Activated CD8-positive, alpha-beta memory T cell treated with anti-CD3 and anti-CD28 coated beads for 4 hours (primary cell): ENCODE measurements at places on chromosomes 7 and 10.

DNA sequence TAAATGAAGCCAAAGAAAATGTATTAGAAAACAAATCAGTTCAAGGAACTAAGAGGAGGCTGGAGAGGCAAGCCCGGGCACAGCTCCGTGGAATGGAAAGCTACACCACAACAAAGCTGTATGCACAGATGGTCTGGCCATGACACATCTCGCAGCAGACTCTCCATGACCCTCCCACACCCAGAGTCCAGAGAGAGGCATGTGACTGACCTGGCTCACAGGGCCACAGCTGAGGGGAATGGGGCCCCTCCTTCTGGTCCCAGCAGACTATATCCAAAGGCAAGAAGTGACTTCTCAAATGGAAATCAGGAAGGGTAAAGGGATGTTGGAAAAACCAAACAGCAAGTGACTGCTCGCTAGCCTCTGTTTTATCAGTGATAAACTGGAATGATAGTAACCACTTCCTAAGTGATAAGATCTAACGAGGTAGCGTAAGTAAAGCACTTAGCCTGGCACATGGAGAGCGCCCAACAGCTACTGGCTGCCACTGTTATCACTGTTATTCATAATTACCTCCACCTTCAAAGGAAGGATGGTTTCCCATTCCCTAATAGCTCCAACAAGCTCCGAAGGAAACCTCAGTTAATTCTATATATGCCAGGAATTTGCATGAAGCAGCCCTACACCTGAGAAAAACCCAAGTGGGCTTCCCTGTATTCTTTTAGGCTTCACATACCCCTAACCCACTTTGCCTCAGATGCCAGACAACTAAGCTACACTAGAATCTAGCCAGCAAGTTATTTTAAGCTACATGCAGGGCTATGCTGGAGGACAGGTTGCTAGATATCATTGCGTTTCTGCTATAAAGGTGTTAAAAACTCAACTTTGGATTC, 8.4 kb downstream of the OSBPL3 start:
- DNase-seq = no peak

DNA sequence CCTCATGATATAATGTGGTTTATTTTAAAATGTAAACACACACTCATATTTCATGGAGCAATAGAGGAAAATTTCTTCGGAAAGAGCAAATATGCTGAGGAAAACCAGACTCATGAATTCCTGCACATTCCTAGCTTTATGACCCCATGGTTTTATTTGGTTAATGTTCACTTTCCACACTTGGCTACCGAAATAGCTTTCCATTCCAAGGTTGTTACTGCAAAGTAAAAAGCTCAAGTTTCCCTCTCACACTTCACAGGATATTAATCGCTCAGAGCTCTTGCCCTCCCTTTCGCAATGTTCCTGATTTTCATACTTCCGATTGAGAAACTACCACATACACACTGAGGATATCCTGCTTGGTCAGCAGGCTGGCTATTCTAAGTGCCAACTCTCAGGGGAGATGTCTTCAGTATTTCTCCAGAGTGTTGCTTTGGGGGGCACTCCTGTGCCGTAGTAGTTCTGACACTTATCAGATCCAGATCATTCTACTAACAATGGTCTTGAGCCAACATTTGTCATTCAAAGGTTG, 77.5 kb upstream of the STEAP1B start:
- DNase-seq = no peak

DNA sequence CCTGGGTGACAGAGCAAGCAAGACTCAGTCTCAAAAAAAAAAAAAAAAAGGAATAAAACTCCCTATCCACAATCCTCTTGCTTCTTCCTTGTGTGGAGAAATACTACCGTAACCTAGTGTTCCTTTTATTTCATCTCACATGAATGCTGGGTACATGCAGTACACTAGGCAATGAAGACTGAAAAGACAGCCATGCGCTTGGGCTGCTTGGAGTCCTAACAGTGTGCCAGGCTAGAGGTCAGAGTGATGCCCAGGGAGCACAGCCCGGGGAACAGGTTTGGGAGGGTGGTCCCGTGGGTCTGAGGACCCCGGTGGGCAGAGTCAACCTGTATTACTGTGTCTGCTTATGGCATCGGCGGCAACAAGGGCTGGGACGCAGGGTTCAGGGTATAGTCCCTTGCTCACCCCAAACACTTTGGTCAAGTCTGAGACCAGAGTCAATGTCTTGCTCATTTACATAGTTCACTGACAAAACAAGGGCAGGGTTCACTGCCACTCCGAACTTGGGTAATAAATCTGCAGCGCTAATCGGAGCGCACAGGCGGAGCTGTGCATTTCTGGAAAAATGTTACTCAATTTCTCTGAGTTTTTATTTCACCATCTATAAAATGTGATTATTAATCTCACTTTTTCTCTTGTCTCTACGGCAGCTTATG, 118.0 kb downstream of the CLEC2L start:
- no peak for DNase-seq

DNA sequence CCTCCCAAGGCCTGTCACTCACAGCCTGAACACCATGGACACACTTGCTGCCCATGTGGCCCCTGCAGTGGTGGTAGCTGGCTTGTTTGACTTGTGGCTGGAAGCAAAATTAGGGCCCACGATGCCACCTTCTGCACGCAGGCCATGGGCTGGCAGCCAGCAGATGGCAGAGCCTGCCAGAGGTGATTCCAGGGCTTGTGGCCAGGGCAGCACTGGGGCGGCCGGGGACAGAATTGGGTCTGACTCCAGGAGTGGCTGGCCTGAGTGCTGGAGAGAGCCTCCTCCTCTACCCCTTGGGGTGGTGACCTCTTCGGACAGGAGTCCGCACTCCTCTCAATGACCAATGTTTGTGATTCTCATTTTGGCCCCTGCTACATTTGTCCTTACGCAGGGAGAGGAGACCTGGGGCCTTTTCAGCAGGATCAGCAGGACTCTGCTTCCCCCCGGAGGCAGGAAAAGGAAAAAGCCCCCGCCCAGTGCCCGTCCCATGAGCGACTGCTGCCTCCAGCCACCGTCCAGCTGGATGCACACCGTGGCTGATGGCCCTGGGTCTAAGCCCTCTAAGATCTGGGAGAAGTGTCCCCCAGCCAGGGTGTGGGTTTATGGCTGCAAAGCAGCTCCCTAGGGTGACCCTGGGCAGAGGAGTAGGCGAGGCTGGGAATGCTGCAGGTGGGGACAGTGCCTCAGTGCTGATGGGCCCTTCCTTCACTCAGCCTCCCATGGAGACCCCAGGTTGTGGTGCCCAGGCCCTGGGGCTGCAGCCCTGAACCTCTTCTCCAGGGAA, 26.5 kb downstream of the DNAJB12 start:
- DNase-seq = no peak

GRCh38 chr10:60170250-60170649, 219.4 kb downstream of the ANK3 start:
- no peak for DNase-seq

DNA sequence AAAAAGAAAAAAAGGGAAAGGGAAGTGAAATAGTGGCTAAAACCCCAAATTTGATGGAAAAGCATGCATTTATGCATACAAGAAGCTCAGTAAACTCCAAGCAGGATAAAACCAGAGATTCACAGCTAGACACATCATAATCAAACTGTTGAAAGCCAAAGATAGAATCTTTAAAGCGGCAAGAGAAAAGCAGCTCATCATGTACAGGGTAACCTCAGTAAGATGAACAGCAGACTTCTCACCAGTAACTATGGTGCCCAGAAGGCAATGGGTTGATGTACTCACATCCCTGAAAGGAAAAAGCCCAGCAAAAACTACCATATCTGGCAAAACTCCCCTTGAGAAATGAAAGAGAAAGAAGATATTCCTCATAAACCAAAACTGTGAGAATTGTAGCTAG, 60.4 kb downstream of the TPST1 start:
- DNase-seq = no peak

GRCh38 chr10:126734967-126735366, 64.5 kb upstream of the C10orf90 start:
- DNase-seq = no peak

DNA sequence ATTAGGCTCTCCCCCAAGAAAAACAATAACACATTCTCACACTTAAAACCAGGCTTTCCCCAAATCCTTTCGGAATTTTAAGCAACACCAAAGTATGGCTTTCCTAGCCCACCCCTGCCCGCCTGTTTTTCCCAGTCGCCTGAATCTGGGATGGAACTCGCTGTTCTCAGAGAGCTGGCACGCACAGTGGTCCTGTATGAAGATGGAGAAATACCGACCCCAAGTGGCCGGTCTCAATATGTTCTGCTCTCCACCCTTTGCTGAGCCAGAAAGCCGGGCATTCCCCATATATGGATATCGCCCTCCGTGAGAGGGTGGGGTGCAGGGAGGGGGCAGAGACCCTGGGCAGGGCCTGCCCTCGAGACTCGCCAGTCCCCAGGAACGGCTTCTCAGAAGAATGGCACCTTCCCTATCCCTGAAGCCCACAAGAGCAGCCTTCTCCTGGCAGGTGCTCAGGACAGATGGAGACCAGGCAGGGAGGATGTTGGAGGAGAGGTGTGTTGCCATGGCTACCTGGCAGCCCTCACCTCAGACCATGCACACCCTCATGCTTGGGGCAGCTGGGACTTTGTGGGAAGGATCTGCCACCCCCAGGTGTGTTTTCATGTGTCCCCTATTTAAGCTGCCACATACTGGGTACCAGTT, 3.4 kb downstream of the TACR2 start:
- no peak for DNase-seq

GRCh38 chr7:98483964-98484545, 83.2 kb upstream of the BAIAP2L1 start:
- no peak for DNase-seq

DNA sequence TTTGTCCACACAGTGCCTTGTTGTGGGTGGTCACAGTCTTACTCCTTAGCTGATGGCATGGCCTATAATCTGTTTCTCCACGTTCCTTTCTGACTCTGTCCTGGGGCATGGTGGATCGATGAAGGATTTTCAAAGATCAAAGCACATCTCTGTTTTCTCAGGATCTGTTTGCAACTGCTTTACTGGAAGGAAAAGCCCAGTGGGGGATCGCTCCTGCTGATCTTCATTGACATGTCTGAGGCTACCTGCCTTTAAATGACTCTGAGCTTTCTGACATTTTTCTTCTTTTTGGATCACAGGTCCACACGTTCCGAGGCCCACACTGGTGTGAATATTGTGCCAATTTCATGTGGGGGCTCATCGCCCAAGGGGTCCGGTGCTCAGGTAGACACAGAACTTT, 68.0 kb upstream of the PRR15 start:
- no peak for DNase-seq

DNA sequence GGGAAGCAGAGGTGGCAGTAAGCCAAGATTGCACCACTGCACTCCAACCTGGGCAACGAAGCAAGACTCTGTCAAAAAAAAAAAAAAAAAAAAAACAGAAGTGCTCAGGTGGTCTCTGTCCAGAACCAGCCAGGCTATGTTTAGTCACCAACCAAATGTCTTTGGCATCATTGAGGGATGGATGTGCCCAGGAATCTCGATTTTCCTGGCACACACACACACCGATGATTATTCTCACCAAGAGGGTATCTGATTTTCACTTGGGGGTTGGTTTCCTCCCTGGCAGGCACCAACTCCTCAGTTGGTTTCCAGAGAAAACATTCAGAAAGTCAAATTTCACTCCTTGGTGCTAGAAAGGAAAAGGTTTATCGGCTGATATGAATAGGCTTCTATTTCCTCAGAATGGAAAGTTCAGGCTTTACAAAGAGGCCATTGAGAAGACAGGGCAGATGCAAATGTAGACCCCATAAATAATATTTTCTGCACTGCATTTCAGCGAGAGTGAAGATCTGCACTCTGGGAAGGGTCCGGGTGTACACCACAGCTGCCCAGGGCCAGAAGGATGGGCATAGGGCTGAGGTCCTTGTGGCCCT, 154.8 kb downstream of the TNS3 start:
- no peak for DNase-seq

GRCh38 chr7:32489788-32490126, 423 bp downstream of the LSM5 start:
- no peak for DNase-seq

- DNase-seq = no peak
Observed at GRCh38 chr7:22447008-22447407, 53.0 kb downstream of the STEAP1B start.

DNA sequence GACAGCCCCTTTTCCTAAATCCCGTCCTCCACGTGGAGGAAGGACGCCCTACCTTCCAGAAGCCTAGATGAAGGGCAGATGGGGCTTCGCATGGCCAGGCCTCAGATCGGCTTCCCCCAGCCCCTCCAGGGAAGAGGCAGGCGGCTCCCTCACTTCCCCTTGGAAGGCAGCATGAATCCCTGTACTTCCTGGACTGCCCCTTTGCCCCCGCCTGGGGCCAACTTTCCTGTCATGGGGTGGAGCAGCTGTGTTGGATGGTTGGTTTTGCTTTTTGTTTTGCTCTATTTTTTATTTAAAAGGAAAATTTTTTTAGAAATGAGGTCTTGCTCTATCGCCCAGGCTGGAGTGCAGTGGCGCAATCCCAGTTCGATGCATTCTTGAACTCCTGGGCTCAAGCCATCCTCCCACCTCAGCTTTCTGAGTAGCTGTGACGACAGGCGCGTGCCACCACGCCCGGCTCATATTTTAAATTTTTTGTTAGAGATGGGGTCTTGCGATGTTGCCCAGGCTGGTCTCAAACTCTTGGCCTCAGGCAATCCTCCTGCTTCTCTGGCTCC, 27.2 kb downstream of the GTF2IRD1 start:
- DNase-seq = no peak

DNA sequence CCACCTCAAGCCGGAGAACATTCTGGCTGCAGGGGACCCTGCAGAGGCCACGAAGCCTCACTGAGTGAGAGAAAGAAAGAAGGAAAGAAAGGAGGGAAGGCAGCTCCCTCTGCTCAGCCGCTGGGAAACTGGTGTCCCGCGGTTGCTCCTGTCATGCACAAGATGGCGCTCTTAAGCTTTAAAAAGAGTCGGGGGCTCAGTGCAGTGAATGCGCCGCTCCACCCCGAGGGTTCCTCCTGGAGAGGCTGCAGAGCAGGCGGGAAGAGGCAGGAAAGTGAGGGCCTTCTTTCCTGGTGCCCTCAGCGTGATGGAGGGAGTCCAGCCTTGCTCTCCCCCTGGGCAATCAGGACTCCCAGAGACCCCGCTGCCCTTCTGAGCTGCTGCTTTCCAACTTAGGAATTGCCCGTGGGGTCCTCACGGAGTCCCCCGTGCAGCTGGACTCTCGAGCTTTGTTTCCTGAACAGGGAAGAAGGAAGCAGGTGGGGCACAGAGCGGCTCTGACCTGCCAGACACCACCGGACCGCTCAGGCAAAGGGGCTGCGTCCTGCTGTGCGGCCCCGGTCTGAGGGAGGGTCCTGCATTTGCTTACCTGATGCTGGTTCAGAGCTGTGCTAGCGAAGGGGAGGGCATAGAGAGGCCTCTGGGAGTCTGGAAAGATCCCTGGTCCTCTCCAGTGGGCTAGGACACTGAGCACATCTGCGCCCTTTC, 141.9 kb upstream of the MKI67 start:
- DNase-seq = no peak

DNA sequence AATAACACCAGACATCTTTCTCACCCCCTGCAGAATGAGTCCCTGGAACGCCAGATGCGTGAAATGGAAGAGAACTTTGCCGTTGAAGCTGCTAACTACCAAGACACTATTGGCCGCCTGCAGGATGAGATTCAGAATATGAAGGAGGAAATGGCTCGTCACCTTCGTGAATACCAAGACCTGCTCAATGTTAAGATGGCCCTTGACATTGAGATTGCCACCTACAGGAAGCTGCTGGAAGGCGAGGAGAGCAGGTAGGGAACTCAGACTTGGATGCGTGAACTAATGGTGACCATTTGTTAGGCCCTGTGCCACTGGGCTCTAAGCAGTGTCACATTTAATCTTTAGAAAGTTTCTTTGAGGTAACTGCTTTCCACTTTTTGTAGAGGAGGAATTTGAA, 7.1 kb downstream of the VIM start:
- no peak for DNase-seq
